BJ (cell line): ENCODE measurements at places on chromosomes 3 and 15.

GRCh38 chr3:64179860-64180259, 45.4 kb downstream of the PRICKLE2 start:
- no peak for DNase-seq

GRCh38 chr15:95470997-95471689, 859.4 kb upstream of the NR2F2 start:
- no peak for DNase-seq

- no peak for DNase-seq
Measured at GRCh38 chr3:68817243-68817642, 115.1 kb downstream of the TAFA4 start.

DNA sequence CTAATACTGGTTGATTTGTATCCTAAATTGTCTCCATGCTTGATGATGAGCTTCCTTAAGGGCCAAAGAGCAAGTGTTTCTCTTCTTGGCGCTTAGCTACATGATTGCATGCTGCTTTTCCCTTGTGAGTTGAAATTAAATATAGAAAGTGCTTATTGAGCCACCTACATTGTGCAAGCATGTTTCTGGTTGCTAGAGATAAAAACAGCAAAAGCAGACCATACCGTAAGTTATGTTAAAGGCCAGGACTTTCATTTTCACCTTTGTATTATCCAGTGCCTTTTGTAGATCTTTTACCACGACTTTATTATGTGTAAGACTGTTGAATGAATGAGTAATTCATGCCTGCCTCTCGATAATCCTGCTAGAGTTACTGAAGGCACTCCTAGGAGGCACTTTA, 41.9 kb upstream of the CCNB2 start:
- DNase-seq = no peak

DNA sequence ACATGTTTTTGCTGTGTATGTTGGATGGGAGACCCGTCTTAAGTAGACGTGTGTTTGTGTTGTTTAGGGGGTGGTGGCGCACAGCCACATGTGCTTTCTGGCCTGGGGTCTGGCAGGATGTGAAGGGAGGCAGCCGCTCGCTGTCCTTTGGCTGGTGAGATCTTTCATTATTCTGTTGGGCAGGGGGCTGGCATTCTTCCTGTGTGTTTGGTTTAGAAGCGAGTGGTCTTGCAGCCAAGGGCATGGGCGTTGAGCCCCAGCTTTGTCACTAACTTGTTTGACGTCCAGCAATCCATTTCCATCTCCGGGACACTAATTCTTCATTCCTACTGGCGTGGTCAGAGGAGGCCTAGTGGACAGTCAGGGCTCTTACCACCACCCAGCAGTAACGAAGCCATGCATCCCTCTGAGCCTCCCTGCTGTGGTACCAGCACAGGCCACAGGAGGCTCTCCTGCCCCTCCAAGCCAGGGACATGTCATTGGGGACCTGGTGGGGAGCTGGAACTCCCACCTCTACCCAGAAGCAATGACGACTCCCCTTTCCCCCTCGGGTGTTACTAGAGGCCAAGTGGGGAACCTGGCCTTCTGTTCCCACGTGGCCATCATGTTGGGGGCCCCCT, 10.7 kb downstream of the THSD4 start:
- DNase-seq = no peak

- DNase-seq = no peak
Measured at GRCh38 chr3:37262816-37263393, 88.5 kb upstream of the LRRFIP2 start.

GRCh38 chr3:114582929-114583328, 289.1 kb downstream of the TIGIT start:
- DNase-seq = no peak

DNA sequence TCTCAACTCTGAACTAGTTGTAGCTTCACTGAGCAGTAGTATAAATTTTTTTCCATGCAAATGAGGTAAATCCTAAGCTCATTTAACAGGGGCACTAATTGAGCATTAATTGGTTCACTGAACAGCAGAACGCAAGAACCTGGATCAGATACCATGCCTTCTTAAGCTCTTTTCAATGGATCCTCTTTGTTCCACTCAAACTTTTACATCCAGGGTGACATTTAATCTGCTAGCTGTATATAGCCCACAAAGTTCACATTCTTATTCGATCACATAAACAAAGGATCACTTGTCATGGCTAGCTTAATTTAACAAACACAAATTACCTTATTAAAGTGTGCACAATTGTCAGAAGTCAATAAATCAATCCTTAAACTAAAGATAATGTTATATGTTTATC, 281.6 kb downstream of the CNTN6 start:
- no peak for DNase-seq

- no peak for DNase-seq
Measured at GRCh38 chr3:50241163-50241562, 5.2 kb downstream of the GNAI2 start.

DNA sequence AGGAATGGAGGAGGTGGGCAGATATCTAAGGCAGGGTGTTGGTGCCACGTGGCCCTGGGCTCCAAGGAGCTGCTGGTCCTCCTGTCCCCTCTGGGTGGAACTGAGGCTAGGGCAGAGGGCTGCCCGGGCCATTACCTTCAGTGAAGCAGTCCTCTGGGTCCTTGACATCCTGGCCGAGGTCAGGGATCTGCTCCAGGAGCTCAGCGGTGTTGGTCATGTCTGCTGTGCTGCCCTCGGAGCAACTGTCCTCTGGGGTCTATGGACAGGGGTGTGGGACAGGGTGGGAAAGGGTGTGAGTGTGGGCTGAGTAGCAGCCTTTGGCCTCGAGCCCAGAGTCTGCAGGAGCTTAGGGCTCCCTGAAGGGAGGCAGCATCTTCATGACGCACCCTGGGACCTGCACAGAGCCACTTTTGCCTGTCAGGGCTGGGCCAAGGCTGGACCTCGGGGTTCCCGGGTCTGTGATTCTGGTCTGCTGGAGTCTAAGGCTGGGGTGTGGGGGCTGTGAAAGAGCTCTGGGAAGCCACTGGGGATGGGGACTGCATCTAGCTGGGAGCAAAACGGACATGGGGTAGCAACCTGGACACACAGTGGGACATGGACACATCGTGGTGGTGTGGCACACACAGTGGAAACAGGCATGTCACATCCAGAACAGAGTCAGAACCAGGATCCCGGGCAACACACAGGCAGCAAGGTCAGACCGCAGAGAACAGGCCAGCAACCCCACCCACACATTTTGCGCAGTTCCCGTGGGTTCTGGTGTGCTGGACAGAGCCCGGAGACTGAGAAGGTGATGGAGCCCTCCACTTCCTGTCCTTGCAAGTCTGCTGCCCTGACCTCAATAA, 72.7 kb downstream of the SCN5A start:
- DNase-seq = no peak

- DNase-seq = no peak
Measured at GRCh38 chr3:149596134-149596770, 61.6 kb downstream of the WWTR1 start.
